ENCODE measurements at places on chromosomes 2 and 18.

DNA sequence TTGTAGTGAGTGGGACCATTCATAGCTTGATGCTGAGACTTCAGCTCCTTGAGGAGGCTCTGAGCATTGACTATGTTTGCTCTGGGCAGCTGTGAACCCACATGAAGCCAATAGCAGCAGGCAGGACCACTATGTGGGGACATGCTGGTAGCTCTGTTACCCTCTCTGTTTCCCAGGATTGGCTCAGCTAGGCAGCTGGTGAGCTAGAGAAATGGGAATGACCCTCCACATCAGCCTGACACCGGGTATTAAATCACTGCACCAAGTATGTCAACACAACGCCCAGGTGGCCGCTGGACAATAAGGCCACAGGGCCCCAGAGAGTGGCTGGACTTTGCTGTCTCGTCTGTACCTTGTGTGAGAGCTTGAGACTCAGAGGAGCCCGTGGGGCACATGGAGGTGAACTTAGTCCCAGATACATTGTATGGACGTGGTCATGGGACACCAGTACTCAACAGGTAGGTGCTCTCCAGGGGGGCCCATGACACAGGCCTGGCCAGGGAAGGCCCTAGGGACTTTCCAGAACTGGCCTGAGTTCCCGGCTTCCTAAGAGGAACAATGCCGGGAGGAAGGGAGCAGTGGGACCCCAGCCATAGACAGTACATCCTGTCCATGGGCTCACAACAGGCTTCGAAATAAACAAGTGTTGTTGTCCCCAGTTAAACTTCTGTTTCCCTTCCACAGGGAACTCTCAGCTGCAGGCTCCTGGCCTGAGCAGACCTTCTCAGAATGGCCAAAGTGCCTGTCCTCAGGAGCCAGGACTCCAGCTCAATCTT, 35.2 kb downstream of the HS1BP3 start:
- DNase-seq = no peak

DNA sequence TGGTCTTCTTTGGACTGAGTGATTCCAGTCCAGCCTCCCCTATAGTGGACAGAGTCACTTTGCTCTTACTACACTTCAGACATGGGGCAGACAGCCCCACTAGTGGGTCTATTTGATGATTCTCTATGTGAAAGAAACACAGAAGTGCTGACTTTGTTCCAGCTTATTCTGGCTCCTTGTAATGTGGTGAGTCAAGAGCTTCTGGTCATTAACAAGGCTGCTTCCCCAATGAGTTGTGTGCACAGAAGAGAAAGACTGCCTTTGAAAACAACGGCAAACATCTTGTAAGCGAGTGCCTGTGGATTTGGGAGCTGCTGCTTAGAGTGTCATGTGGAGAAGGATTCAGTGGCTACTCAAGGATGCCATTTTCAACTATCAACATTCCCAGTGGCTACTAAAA, 39.1 kb downstream of the RMC1 start:
- no peak for DNase-seq

DNA sequence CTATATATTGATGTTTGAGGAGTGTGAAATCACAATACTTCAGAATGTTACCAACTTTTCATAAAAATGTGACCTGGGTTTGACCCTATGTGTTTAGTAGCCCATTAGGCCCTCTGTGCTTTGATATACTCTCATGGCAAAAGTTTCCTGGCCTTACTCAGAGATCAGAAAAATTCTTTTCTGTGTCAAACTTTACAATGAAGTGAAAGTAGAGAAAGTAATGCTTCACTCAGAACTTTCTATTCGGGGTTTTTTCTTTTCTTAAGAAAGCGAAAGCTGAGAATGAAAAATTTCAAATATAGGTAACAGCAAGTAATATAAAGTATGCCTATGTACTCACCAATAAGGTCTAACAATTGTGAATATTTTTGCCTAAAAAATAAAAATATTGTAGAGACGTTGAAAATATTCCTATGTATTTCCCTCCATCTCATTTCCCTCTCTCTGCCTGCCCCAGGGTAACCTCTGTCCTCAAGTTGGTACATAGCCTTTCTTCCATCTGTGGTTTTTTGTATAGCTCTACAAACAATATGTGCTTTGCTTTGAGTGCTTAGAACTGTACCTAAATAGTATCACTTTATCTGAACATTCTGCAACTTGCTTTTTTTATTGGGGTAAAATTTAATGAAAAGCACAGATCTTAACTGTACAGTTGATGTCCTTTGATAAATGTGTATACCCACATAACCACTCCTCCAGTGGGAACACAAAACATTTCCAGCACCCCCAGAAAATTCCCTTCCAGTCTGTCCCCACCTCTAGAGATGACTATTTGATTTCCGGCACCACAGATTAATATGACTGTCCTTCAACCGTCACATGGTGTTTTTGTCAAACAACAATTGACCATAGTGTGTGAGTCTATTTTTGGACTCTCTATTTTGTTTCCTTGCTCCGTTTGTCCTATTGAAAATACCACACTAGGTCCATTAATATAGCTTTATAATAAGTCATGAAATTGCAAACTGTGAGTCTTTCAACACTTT, 10.3 kb upstream of the ACKR3 start:
- no peak for DNase-seq

GRCh38 chr2:219571311-219572236, at the start of gene OBSL1:
Gene OBSL1, minus strand, starts transcription at chr2:219571539. Its CDS starts 307 bp downstream, at chr2:219571232.
- DNase-seq = peak; percentile 91

All from neural progenitor cell (in vitro differentiated cells).